ENCODE measurements at places on chromosomes 16 and 17.

DNA sequence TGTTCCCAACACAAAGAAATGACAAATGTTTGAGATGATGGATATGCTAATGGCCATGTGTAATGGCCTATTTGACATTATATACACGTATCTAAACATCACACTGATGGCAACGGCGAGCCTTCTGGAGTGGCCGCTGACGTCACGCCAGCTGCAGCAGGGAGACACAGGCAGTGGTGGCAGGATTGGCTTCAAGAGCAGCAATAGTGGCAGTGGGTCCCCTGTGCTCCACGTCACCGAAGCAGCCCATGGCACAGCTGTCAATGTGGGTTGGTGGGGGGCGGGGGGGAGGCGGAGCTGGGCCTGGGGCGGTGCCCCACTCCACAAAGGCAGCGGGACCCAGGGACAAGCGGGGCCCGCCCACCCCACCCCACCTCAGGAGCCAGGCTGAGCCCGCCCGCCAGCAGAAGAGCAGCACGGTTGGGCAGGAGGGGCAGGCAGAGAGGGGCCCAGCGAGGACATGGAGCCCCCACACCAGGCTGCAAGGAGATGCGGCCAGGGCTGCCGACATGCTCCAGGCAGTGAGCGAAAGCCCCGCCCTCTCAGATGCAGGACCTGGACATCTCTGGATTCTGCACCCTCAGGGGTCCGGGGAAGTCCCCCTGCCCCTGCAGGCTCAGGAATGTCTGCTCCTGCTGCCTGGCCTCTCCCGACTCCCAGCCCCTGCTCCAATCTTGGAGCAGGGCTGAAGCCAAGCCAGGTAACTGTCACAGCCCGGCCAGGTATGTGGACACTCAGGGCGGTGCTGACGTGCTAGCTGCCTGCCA lies 64.6 kb downstream of the USP32 start:
- no peak for DNase-seq

DNA sequence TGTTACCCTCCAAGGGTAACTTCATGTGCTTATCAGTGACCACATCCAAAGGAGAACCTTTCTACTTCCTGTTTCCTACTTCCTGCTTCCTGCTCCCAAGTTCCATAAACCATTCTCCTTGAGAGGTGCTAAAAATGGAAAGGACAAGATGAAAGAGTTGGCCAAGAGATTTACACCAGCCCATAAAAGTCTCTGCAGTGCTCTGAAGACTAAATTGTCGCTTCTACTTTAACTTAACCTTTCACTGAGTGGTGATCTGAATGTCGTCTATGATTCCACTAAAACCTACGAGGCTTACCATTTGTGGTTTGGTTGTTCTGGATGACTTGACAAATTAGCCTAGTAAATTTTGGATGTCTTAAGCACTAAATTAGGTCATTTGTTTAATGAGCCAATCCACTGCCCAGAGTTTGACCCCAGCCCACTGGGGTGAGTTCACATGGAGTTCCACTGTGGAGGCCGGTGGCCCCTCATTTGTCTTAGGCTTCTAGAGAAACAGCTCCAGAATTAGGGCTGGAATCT lies 333.1 kb downstream of the FOXL1 start:
- no peak for DNase-seq

DNA sequence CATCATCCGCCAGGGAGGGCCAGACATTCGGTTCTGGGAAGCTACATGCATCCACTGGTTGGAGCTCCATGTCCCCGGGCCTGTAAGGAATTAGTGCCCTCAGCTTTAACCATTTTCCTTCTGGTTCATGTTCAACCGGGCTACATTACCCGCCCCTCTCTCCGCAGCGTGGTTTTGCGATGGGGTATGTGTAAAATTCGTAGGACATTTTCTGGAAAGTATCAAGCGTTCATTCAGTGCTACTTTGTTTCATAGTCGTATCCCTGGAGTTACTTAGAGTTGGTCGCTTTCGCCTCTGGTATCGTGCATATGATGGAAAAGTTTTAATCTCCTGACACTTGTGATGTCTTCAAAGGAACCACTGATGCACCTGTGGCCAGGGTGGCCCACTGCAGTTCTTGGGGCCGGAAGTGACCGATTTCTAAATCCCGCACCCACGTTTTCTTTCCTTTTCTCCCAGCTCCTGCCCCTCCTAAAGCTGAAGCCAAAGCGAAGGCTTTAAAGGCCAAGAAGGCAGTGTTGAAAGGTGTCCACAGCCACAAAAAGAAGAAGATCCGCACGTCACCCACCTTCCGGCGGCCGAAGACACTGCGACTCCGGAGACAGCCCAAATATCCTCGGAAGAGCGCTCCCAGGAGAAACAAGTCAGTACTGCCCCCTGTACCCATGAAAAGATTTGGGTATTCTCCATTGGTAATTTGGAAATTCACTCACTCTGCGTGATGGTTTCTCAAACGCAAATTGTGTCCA lies 637 bp downstream of the RPL23A start:
- no peak for DNase-seq

- DNase-seq: no peak
Observed at GRCh38 chr17:82086941-82087906, 10.8 kb downstream of the FASN start.

DNA sequence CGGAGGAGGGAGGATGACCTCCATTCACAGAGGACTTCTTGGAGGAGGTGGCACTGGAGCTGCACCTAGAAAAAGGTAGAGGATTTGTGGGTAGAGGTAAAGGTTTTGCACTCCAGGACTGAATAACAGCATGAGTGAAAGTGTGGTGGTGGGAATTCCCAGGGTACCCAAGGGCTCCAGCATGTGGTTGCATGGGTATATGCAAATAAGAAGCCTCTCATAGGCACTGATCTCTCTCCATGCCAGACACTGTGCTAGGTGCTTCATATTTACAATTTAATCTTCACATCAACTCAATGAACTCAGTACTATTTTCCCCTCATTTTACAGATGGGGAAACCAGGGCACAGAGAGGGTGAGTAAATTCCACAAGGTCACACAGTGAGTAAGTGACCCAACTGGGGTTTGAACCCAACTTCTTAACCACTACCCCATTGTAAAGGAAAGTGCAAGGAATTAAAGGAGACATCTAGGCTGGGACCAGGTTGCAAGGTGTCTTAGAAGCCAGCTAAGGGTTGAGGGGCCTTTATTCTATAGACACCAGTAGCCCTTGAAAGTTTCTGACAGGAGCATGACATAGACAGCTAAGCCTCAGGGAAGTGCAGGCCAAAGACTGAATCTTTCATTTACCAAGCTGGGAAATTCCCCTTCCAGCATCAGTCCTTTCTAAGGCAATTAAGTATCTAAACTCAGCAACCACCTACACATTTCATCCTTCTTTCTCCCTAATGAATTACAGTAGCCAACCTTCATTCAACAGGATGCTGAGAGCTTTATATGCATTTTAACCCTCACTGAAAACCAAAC lies 21.3 kb downstream of the SCNN1B start:
- no peak for DNase-seq

DNA sequence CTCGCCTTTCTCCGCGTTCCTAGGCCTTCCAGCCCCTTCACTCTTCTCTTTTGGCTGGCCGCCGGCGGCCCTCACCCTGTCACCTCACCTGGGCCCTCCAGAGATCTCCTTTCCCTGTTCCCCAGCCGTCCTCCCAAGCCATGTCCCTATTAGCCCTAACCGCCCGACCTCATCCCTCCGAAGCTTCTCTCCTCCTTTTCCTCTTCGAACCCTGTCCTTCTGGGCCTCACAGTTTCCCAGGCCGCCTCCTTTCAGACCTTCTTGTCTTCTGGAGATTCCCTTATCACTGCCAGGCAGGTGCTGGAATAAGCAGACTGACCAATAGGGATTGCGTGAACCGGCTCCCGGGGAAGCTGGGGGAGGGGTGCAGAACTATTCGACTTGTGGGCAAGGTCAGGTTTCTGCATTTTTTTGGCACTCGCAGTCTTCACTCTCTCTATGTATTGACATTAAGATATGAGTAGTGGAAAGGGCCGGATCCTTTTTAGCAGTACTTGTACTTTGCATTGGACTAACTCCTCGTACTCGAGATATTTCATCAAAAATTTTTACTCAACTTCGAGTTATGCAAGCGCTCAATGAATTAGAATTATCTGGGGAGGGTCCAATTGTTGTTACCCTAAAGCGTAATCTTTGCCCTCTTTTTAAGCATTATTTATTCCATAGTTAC lies 690 bp downstream of the RHOT1 start:
- DNase-seq: no peak

GRCh38 chr16:50955311-50955710 lies 195.8 kb downstream of the SALL1 start:
- DNase-seq: no peak

- no peak for DNase-seq
Observed at GRCh38 chr16:52460639-52461178, 86.2 kb downstream of the TOX3 start.

DNA sequence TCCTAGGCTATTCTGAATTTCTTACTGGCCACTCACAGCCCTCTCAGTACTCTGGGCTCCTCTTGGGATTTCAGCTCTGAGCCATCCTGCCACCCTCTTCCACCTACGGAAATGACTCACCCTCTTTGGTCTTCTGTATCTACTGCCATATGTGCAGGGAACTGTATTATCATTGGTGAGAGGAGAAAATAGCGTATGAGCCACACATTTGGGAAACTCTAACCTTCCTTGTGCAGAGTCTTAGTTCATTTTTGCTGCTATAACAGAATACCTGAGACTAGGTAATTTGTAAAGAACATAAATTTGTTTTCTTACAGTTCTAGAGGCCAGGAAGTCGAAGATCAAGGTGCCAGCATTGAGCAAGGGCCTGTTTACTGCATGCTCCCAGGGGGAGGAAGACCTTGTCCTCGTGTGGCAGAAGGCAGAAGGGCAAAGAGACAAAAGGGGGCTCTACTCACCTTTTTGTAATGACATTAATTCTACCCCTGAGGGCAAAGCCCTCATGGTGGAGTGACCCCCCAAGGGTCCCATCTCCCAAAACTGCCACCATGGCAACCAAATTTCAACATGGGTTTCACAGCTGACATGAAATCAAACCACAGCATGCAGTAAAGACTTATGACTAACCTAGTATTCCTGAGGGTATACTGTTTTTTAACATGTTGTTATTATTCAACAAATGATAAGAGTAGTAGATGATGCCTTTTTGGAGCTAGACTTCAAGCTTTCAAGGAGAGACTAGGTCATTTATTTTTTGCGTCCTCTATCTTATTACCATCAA lies 191.8 kb downstream of the PRKCA start:
- no peak for DNase-seq

All from T-helper 9 cell (primary cell).